Astrocyte (in vitro differentiated cells and primary cell): ENCODE measurements at places on chromosomes 2 and 18.

GRCh38 chr2:120735746-120736170 lies at the start of gene GLI2:
GLI2 (plus strand) TSS chr2:120735868; CDS start chr2:120797321, 61,453 bp downstream.
- peak; percentile 77 for DNase-seq

GRCh38 chr2:36031471-36031870 lies 324.1 kb upstream of the CRIM1 start:
- no peak for DNase-seq

DNA sequence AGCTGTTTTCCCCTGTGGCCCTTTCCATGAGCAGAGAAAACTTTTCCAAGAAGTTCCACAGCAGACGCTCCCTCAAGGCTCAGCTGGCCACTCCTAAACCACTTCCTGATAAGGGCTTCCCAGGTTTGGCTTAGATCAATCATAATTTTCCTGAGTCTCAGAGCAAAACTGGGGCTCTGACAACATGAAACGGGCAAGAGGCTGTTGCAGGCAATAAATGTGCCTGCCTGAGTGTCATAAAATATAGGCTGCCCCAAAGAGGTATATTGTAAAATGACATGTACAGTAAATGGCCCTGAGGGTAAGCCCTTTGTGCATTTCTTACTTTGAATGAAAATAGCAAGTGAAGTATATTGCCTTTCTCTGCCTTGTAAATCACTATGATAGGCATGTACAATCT lies 105.6 kb upstream of the UXS1 start:
- no peak for DNase-seq

DNA sequence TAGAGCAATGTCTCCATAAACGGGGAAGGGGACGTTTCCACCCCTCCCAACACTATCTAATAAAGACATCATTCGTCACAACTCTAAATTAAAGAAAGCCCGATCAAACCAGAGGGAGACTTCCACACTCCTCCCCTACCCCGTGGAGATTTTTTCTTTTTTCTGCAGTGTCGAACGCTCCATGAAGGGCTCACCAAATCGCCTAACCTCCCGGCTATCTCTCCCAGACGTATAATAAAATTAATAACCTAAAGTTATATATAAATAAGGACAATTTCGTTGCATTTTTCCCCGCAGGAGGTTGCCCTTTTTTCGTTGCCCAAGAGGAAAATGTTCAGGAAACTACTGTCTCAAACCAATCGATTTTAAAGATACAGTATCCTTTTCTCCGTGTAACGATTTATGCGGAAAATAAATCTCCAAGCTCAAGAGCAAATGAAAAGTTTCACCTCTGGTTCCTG lies 2.4 kb downstream of the EVX2 start:
- no peak for DNase-seq
